ENCODE measurements at places on chromosomes 13 and 19. TPM values are rescaled to one million over a fixed set of nuclear protein-coding genes. Genes with fewer than 3 reads are reported as not detected.

DNA sequence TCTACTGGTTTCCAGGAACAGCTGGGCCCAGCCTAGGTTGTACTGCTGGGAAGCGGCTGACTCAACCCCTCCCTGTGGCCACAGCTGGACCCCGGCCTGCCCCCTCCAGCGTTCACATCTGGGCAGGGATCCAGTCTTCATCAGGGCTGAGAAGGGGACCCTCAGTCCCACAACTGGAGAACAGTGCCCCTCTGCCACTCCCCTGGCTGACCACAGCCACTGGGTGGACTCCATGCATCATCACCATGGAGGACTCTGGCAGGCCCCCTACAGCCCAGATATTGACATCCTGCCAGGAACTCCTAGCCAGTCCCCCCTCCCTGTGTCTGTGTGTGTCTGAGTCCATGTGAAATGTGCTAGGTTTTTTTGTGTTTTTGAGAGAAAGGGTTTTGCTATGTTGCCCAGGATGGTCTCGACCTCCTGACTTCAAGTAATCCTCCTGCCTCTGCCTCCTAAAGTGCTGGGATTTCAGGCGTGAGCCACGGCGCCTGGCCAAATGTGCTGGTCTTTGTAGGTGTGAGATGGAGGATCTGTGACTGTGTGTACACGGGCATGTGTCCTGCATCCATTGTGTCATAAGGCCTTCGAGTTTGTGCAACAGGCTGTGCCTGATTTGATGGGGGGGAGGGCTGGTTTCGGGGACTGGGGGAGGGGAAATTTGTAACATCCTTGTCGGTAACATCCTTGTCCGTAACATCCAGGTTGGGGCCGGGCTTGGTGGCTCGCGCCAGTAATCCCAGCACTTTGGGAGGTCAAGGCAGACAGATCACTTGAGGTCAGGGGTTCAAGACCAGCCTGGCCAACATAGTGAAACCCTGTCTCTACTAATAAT is 4.0 kb upstream of the HOOK2 start:
- no peak for DNase-seq

DNA sequence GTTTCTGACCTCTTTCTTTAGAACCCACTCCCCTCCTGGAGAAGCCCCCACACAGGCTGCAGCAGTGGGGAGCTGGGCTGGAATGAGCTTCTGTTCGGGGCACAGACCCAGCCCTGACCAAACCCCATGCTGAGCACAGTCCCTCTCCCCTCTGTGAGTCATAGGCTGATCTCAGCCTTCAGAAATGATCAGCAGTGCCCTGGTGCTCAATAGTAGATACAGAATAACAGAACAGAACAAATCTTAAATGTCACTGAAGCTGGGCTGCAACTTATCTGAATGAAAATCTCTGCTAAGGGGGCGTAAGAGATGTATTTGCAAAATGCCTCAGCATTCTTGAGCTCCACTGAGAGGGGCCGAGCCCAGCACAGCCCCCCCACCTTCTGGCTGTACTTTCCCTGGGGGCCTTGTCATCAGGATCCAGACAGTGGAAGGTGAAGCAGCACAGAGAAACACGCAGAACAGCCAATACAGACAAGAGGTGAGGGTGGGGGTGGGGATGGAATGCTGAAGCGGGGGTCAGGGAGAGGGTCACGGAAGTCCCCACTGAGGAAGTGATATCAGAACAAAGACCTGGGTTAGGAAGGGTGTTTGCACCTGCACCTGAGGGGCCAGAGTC is 9.9 kb downstream of the ZNF665 start:
- DNase-seq, result no peak

DNA sequence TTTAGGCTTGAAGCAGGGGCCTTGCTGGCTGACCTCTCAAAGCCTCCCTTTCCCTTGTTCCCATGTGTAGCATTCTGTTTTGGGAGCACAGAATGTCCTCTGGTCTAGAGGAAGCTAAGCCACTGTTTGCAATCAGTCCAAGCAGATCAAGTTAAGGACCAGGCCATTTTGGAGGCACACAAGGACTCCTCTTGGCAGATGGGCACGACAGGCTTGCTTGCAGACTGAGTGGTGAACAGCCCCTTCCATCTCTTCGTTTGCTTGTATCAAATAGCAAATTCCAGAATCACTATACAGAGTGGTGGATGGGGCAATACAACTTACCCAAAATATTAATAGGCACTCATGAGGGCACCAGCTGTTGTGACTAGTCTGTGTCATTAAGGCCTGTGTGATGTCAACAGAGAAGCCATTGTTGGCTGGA is 215.5 kb upstream of the SERP2 start:
- no peak for DNase-seq

- no peak for DNase-seq
These were observed 118.5 kb upstream of the SERTM1 start for GRCh38 chr13:36555151-36555986.

SGCG gene
- 5.1 TPM for polyA plus RNA-seq

FBXO17 gene
- polyA plus RNA-seq, result 57.6 TPM

CLEC4G gene
- polyA plus RNA-seq, result not detected

SLC46A3 gene
- 3.4 TPM for polyA plus RNA-seq

SLC10A2 gene
- 0.80 TPM for polyA plus RNA-seq

SMIM44 gene
- polyA plus RNA-seq, result not detected

ATP4B gene
- polyA plus RNA-seq, result 0.29 TPM

TTC9B gene
- not detected for polyA plus RNA-seq

DLEU7 gene
- polyA plus RNA-seq, result 1.2 TPM
